ENCODE measurements at places on chromosomes 6 and 20.

- no peak for DNase-seq
Measured at GRCh38 chr6:85081102-85081501, 316.7 kb upstream of the TBX18 start.

DNA sequence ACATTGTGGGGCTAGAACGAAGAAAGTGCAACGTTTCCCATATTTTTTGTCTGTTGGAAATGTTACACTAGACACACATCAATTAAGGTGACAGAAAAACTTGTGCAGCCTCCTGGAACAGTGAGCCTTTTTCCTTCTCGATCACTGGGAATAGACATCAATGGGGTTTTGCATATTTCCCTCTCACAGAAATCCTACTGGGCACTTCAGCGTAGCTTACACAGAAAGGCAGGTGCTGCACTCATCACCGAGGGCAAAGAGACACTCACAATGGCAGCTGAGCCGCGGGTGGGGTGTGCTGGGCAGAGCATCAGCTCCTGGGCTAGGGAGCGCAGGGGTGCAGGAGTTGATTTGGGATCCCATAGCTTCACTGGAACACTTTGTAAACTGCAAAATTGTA lies 64.5 kb downstream of the THBS2 start:
- no peak for DNase-seq

GRCh38 chr6:9121549-9121948 lies 686.2 kb upstream of the SLC35B3 start:
- DNase-seq, result no peak

DNA sequence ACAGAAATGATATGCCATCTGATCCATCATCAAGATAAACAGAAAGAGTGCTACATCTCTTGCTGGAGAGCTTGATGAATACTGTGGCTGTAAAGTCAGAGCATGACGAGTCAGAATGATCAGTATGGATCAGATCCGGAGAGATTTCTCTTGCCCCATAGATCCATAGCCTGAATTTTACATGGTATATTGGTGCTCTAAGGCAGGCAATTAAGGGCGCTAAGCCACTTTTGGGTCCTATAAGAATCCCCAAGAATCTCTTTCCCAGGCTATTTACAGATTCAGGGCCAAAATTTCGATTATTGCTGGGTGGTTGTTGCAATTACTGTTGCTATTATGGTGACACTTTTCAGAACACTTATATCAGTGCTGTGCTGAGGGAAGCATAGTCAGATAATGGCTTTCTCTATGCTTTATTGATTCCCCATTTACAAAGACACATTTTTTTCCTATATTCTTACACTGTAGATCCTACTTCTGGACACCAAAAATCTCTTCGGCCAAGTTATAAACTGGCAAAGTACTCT lies 94.4 kb downstream of the ADGRB3 start:
- DNase-seq, result no peak

- DNase-seq, result no peak
Measured at GRCh38 chr20:44732327-44732726, 13.3 kb upstream of the KCNK15 start.

GRCh38 chr6:75498862-75499261 lies 5.3 kb upstream of the FILIP1 start:
- DNase-seq, result no peak

- DNase-seq, result no peak
Measured at GRCh38 chr20:37901654-37902503, 1.0 kb upstream of the VSTM2L start.

Data from GOT3 (cell line).